ENCODE measurements at places on chromosomes 16 and 17.

GRCh38 chr16:72467157-72467759, 295.3 kb upstream of the PMFBP1 start:
- DNase-seq = no peak

DNA sequence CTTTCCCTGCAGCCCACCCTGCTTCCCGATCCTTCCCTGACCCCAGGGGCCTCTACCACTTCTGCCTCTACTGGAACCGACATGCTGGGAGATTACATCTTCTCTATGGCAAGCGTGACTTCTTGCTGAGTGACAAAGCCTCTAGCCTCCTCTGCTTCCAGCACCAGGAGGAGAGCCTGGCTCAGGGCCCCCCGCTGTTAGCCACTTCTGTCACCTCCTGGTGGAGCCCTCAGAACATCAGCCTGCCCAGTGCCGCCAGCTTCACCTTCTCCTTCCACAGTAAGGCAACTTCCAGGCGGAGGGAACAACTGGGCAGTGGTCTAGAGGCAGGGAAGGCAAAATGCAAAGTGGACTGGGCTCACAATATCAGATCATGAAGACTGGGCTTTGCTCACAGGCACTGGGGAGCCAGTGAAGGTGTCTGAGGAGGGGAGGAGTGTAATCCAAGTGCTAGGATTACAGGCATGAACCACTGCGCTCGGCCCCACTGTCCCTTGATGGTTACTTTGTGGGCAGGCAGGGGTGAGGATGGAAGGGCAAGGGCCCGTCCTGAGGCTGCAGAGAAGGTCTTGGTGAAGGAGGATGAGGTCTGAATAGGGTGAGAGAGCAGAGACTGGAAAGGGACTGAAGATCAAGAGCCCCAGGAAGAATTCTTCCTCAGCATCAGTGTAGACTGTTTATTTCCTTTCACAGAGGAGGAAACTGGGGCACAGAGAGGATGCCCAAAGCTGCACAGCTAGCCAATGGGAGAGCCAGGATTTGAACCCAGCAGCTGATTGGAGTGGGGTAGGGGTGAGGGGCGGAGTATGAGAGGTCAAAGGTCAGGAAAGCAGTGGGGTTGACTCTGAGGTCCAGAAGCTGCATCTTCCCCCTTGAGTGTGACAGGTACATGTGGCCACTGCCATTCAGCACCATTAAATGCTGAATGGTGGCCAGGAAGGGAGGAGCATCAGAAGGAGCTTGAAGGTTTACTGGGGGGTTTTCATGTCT, 16.5 kb upstream of the ADGRG3 start:
- no peak for DNase-seq

DNA sequence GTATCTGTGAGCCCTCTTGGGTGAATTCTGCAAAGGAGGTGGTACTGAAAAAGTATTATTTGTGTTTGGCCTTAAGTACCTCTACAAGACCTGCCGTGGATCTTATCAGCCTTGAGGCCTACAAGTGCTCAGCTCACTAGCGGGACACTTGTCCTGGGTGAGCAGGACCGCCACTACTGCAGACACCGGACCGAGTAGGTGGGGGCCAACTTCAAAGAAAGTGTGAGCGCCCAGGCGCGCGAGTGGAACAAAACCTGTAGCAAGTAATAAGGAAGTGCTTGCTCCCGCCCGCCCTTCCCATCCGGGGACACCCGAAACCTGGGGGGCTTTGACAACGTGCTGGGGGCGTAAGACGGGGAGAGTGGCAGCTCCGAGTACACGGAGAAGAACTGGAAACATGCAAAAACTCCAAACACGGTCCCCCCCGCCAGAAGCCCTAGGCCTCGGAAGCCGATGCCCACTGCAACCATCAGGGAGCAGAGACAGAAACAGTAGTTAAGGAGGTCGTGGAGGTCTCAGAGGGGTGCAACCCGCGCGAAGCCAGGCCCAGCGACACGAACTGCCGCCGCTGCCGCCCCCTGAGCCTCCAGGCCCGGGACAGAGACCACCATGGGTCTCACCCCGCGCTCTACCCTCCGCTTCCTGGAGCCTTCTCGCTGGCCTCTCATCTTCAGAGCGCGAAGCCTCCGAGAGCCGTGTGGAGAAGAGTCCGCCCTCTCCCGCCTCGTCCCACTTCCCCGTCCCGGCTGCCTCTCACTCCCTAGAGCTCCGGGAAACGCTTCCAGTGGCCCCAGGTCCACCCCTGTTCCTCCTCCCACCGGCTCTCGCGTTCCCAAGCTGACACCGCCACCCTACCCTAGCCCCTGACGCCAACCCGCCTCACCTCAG, 537 bp downstream of the CNOT1 start:
- no peak for DNase-seq

DNA sequence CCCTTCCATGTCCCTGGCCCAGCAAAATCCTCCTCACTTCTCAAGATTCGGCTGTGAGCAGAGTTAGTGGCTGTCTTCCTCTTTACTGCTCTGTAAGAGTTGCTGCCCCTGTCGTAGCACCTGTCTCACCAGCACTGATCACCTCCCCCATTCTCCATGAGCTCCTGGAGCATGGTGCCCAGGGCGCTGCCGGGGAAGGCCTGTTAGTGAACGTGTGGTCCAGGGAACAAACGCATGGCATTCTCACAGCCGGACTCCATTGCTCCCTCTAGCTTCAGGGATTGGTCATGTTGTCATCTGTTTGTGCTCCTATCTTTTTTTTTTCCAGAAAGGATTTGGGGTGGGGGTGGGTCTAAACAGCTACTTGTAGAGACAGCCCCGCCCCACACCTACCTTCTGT, 141.2 kb downstream of the CMIP start:
- no peak for DNase-seq

DNA sequence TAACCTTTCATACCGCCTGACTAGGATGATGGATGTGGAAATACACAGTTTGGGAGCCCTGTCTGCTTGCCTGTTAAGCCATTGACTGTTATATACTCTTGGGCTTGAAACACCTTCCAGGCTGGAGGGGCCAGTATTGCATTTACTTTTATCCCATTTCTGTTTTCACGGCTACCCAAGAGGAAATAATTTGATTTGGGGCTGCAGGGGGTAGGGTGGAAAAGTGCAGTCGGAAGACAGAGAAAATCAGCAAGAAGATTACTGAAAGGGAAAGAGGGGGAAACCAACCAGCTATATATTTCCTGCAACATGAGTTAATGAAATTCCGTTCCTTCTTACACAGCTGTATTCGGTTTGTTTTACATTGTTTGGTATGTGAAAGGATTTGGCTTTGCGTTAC, 202.5 kb downstream of the CDH13 start:
- DNase-seq = no peak

- DNase-seq = no peak
Observed at GRCh38 chr16:7938175-7938574, 605.5 kb downstream of the RBFOX1 start.

GRCh38 chr17:64180089-64181073, 50.4 kb upstream of the ERN1 start:
- DNase-seq = no peak

DNA sequence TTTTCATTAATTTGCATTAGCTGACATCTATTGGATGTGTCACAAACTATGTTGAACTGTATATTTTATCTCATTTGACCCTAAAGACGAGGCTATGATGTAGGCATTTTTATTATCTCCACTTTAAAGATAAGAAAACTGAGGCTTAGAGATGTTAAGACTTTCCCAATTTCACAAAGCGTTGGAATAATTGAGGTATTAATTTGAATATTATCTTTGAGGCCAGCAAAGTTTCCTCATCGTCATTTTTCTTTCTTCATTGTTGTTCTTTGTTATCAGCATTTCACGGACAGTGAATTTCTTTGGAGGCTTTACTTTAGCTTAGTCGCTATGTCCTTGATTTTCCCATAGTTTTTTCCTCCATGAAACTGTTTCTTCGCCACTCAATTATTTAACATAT, 227.5 kb upstream of the MYOCD start:
- no peak for DNase-seq

GRCh38 chr17:65312718-65313377, 175.7 kb downstream of the RGS9 start:
- DNase-seq = no peak

- DNase-seq = no peak
Observed at GRCh38 chr17:8473451-8474192, 37.9 kb downstream of the NDEL1 start.

DNA sequence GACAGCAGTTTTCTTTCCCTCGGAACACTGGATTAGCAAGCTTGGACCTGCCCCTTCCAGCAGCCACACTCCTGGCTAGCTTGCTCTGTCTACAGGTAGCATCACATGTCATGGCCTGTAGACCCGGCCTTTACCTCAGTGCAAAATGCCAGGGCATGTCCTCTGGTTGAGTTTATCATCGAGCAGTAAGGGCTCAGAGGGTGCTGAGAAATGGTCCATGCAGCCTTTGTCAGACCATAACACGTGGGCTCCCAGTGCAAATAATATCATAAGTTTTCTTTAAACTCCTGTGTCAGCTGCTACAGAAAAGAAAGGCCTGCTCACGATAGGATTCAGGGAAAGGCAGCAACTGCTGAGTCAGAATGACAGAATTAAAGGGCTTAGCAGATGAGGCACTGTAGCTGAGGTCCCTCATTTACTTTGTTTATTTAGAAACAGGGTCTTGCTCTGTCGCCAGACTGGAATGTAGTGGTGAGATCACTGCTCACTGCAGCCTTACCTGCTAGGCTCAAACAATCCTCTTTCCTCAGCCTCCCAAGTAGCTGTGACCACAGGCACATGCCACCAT, 8.0 kb upstream of the GNA13 start:
- DNase-seq = no peak

GRCh38 chr17:21170809-21171208, 43.2 kb downstream of the TMEM11 start:
- no peak for DNase-seq

DNA sequence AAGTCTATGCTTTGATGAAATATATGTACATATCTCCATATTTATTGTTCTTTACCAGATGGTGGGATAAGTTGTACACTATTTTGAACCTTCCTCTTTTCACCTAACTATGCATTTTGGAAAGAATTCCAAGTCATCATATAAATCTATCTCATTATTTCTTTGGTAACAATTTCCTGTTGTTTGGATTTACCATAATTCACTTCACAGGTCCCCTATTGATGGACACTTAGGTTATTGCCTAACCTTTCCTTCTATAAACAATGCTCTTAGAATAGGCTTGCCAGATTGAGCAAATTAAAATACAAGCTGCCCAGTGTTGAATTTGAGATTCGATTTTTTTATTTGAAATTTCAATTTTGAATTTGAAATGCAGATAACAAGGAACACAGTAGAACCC, 28.9 kb upstream of the DHX8 start:
- no peak for DNase-seq

DNA sequence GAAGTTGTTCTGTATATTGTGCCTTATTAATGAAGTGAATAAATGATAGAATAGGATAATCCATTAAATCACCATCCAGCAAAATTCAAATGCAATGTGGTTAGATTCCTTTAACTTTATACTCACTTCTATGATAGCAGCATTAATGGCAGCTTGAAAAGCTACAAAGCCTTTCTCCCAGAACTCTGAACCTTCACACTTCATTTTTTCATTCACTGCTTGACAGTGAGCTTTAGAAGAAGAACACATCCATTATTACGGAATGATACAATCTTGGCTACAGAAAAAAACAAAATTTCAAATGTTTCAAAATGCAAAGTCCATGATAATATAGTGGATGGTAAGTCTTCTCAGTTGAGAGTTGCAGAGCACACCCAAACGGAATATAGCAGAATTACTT, 16.4 kb downstream of the ABCA9 start:
- DNase-seq = no peak

- no peak for DNase-seq
Observed at GRCh38 chr16:65681406-65681805, 559.5 kb upstream of the CDH11 start.

DNA sequence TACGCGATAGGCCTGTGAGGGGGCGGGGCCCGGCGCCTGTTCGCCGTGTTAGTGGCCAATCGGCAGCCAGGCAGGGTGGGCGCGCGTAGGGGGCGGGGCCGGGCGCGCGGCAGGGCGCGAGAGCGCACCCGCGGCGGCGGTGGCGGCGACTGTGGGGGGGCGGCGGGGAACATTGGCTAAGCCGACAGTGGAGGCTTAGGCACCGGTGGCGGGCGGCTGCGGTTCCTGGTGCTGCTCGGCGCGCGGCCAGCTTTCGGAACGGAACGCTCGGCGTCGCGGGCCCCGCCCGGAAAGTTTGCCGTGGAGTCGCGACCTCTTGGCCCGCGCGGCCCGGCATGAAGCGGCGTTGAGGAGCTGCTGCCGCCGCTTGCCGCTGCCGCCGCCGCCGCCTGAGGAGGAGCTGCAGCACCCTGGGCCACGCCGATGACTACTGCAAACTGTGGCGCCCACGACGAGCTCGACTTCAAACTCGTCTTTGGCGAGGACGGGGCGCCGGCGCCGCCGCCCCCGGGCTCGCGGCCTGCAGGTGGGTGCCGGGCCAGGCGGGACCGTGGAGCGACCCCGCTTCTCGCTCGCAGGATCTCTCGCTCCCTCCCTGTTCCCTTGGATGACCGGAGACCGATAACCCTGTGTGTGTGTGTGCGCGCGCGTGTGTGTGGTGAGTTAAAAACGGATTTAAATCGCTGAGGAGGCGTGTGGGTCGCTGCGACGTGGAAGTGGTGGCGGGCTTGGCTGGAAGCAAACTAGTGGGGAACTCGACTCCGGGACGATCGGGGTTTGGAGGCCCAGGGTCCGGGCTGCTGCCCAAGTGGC, at the start of gene NFATC3:
Gene NFATC3, plus strand, starts transcription at position 112 of the 813 bp plus-strand sequence. Its CDS starts 312 bp downstream, at position 424.
- peak; percentile 88 for DNase-seq

DNA sequence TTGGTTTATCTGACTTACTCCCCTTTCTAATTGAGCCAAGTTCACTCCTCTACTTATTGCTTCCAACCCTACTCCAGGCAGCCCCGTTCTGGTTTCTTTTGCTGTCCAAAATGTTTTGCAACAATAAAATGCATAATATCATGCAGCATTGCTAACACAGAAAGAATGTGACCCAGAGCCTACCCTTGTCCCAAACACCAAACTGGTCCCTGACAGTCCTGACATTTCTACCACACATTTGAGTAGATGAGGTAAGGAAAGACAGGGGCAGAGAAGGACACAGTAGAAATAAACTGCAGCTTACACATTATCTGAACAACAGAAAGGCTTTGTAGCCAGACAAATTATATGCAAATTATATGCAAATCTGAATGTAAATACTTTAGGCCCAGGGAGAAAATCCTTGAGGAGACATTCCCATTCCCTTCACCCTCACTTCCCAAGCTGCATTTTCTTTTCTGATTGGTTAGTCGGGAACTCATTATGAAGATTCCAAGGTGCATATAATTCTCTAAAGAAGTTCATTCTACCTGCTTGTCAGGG, 31.6 kb downstream of the SOX9 start:
- no peak for DNase-seq
